ENCODE measurements at places on chromosomes 5 and 9. TPM values are rescaled to one million over a fixed set of nuclear protein-coding genes. Genes with fewer than 3 reads are reported as not detected.
A peak's percentile ranks its signal among the peaks of the same experiment; 100 is the strongest.

- no peak for DNase-seq
These were observed 4.4 kb upstream of the SHISAL2B start for GRCh38 chr5:64685866-64686265.

UNC13B gene
- total RNA-seq = 18.5 TPM

GRCh38 chr5:83724935-83725334 lies 4.3 kb upstream of the HAPLN1 start:
- DNase-seq = peak; percentile 45

GRCh38 chr5:156419661-156420060 lies 92.7 kb downstream of the SGCD start:
- no peak for DNase-seq

DNA sequence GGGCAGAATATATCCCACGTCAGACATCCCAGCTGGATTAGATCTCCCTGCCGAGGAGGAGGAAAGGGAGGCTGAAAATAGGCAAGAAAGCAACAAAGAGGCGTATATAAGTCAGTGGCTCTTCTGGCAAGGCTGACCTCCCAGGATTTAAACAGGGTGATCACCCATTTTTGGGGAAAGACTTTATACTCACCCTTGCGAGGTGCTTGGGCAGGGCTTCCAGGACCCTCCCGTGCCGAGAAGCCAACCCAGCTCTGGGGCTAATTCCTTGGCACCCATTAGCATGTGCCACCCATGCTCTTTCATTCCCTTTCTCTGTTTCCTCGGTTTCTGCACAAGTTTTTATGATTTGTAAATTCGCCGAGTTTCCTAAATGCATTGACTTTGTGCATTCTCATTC lies 230.2 kb upstream of the IRX2 start:
- no peak for DNase-seq

DNA sequence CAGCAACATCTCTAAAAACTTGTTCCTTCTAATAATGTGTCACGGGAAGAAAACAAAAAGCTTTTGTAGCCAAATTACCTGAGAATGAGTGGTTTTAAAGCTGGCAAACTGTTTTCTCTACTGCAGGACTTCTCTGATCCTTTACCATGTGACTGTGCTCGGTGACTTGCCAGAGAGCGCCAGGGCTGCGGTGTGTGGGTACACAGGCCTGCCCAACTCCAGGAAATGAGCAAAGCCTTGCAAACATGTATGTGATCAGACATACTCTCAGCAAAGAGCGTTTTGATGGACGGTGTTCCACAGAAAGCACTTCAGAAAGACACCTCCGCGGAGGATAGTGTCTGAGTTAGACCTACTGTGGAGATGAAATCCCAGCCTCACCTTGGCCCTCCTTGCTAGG lies 157.3 kb downstream of the SPOCK1 start:
- no peak for DNase-seq

DNA sequence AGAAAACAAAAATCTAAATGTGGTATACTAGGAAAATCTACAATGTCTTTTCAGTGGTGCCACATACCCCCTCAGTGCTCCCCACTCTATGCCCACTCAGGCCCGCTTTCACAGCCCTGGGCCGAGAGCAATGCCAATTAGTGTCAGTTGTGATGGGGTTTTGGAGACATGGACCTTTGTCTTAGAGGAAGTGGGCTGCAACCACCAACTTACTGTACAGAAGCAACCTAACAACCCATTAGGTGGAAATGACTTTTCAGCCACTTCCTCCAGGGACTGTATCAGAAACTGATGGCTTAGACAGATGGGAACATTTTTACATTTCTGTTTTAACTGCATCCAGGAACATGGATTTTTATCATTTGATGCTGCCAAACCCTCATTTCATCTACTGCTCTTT lies 268.0 kb downstream of the BNC2 start:
- DNase-seq = no peak

FBN2 gene
- 0.37 TPM for total RNA-seq

DNA sequence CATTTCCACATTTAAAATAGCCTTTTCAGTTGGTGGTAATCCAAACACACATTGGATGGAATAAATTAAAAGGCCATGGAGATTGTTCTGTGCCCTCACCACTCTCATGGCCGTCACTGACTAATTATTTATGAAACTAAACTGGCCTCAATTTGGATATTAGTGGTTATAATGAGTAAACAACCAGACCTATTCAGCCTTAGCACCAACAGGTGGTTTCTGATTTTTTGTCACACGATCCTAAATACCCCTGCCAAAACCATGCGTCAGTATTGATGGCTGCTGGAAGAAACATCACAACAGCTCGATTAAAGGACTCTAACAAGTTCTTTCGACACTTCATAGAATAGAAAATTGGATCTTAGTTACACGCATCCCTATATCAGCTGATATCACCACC lies 276.0 kb upstream of the DAP start:
- no peak for DNase-seq

DND1 gene
- not detected for total RNA-seq

GRCh38 chr5:123455640-123456039 lies 32.4 kb upstream of the CEP120 start:
- DNase-seq = no peak

DNA sequence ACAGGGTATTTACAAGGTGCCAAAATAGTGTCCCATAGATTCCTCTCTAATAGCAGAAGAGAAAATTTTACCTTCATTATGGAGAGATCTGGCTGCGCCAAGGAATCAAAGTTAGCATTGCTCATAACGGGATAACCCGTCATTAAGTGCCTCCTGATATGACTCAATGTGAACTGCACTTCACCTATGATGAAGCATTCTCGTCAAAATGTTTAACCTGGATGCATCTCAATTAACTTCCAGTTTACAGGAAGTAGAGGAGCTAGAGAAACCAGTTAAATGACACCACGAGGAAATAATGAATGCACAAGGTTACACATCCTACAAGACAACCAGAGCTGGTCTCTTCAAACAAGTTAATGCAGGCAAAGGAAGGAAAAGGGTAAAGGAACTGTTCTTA lies 17.2 kb downstream of the FBXW11 start:
- DNase-seq = peak; percentile 63

QRFP gene
- not detected for total RNA-seq

DNA sequence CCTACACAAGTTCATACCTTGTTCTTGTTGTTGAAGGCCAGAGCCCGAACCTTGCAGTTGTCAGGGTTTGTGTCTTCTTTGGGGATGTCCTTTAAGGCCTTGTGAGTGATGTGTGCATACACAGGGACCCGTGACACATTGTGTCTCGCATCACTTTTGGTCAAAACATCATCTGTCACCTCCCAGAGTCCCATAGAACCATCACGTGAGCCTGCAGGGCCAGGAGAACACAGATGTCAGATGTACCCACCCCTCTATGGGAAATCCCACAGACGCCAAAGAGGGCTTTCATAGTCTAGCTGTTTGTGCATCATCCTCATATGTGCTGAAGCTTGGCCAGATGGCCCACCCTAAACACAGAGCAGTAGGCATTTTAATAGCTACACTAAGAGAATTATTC lies 28.2 kb downstream of the DCAF12 start:
- DNase-seq = no peak

PCDHB2 gene
- total RNA-seq = 2.1 TPM
